ENCODE measurements at places on chromosomes 2 and 18.

GRCh38 chr2:226837334-226837733, 1.5 kb downstream of the RHBDD1 start:
- no peak for DNase-seq

DNA sequence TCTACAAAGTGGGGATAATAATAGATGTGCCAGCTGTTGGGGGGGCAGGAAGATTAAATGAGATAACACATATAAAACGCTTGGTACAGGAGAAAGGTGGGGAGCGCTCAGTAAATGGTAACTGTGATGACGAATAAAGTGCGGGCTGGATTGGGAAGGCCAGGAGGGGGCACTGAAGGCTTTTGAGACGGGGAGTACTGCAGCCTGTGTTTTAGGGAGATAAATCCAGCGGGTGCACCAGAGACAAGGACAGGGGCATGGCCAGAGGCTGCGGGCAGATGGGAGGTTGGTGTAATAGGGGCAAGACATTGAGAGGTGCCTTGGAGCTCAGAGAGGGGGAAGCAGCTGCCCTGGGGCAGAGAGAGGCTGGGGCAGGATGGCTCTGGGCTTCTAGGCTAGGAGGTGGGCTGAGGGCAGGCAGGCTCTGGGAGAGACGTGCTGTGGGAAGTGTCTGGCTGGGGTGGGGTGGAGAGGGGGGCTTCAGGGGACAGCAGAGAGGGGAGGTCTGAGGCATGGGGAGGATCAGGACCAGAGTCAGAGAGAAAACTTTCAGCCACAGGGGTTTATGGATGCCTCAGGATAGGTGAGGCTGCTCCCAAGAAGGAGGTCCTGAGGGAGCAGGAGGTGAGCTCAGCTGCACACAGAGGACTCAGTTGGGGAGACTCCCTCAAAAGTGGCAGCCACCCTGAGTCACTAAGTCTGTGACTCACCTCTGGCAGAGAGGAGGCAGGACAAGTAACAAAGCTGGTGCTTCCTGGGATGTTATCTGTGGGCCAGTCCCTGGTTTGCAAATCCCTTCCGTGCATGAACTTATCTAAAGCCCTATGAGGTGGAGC, 18.8 kb downstream of the TEX44 start:
- peak; percentile 53 for DNase-seq

- no peak for DNase-seq
Observed at GRCh38 chr2:191656391-191656790, 21.5 kb upstream of the NABP1 start.

- no peak for DNase-seq
Observed at GRCh38 chr18:57954935-57955334, 89.1 kb upstream of the NEDD4L start.

- DNase-seq, result no peak
Observed at GRCh38 chr18:8703781-8704301, 1.5 kb upstream of the MTCL1 start.

DNA sequence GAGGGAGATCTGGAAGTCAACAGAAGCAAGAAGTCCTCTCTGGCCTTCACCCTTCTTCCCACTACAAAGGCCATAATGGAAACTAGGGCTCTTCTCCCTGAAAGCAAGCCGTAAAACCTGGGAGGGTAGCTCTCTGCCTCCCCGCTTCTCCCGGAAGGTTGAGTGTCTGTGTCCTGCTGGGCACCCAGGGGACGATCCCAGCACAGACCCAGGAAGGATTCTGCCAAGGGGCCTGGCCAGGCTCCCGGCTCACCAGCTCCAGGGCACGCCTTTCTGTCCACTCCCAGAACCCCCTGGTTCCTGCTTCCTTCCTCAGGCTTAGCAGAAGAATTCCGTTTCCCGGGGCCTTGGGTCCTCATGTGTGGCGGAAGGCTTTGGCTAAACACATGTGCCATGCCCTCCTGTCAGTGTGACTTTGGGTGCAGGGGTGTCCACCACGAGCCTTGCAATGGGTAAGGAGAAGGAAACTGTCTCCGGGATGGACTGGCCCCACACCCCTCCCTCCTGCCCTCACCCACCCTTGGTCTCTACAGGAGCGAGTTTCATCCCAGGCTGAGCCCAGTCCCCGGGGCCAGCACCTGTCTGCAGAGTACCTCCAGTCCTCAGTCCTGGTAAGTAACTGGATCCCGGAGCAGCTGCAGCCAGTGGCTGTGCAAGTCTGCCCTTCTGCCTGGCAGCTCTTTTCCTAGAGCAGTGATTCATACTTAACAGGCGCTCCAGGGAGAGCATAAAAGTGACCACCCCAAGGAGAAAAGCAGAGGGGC, 135.8 kb downstream of the TPO start:
- no peak for DNase-seq

GRCh38 chr18:24672165-24672941, 211.9 kb downstream of the HRH4 start:
- no peak for DNase-seq

DNA sequence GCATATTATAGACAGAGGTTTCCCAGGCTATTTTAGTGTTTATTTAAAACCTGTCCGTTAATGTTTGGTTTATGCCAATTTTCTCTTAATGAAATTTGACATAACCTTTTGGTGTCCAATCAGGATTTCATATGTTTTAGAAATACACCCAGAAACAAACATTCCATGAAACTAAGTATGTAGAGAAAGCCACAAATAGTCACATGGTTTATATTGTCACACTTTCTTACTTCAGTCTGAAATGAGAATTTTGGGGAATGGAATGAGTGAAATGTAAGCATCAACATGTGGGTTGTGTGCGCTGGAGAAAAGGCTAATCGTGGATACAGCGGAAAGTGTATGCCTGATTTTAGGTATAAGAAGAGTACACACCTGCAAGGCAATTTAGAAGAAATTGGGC, 277.0 kb upstream of the RAB12 start:
- no peak for DNase-seq

DNA sequence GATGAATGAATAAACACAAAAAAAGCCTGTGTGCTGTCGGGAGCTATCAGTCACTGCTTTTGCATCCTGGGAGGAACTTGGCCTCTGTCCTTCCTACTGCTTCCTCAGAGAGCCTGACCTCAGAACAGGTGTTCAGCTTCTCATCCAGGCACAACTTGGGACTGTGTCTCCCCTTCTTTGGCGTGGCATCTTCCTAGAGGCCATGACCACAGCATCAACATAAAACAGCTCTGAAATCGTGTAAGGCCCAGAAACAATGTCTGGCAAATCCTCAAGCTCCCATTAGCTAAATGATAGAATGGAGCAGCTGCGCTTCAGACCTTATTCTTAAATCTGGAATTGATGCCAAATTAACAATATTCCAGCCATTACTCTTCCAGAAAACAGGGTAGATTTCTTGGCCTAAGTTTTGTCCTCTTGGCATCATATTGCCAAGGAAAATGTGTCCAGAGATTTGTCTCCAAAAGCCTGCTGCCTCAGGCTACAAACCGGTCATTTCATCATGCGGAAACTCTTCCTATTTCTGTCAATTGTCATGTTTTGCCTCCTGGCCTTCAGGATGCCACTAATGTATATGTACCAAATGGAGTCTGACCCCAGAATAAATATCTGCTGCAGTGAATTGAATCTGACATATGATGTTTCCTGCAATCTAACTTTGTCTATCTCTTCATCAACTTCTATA, 53.2 kb upstream of the RAB27B start:
- no peak for DNase-seq

DNA sequence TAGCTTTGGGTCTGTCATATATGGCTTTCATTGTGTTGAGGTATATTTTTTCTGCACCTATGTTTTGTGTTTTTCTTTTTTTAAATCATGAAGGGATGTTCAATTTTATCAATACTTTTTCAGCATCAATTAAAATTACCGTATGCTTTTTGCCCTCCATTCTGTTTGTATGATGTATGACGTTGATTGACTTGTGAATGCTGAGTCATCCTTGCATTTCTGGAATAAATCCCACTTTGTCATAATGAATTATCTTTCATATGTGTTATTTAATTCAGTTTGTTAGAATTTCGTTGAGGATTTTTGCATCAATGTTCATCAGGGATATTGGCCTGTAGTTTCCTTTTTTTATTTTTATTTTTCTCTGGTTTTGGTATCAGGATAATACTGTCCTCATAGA, 790.9 kb downstream of the TMEM182 start:
- no peak for DNase-seq

- no peak for DNase-seq
Observed at GRCh38 chr2:181142514-181142913, 162.1 kb downstream of the UBE2E3 start.

- no peak for DNase-seq
Observed at GRCh38 chr2:152034257-152034801, 64.5 kb downstream of the CACNB4 start.

DNA sequence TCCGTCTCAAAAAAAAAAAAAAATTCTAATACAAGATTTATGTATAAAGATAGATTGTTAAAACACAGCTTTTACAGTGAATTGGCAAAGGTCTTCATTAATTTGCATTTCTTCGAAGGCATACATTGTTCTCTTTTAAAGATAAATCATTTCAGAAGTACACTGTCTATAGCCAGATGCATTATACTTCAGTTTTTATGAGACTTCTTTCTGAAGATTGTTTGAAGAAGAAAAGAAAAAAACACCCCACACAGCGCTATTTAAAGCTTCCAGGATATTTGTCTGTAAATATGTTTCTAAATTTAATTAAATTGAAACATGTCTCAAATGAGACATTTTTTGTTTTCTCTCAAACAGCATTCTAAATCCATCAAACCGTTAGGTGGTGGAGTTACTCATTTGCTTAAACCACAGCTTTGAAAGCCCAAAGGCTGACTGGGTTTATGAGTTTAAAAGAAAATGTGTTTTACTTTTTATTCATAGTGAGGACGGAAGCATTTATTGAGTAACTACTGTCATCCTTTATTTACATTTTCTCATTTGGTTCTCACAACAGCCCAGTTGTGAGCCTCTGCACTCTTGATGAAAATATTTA, 42.4 kb upstream of the C1GALT1C1L start:
- no peak for DNase-seq

- DNase-seq, result no peak
Observed at GRCh38 chr2:36369163-36369562, 13.6 kb downstream of the CRIM1 start.

GRCh38 chr2:185372188-185372587, 366.4 kb upstream of the FSIP2 start:
- no peak for DNase-seq

GRCh38 chr2:98297817-98298682, 48.2 kb upstream of the CNGA3 start:
- DNase-seq, result no peak

GRCh38 chr2:227410191-227410590, 22.4 kb upstream of the SCYGR1 start:
- no peak for DNase-seq

GRCh38 chr2:200677721-200678532, 92.1 kb downstream of the AOX1 start:
- DNase-seq, result no peak

Measured in left hindlimb (tissue), 1 donor.